ENCODE measurements at places on chromosomes 6 and 20.

GRCh38 chr20:8764344-8764962 is 304.4 kb upstream of the PLCB4 start:
- no peak for DNase-seq

DNA sequence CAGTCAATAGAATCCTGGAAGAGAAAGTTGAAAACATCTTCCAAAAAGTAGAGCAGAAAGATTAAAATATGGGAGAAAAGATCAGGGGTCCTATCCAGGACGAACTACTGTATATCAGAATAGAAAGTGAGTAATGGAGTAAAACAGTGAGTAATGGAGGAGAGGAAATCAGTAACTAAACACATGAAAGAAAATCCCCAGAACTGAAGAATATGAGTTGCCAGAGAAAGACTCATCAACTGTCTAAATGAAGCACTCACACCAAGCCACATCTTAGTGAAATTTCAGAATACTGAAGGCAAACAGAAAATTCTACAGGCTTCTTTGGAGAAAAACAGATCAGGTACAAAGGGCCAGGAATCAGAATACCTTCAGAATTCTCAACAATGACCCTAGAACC is 14.9 kb downstream of the IL17A start:
- DNase-seq, result no peak

GRCh38 chr6:82957171-82957867 is 108.3 kb downstream of the UBE3D start:
- no peak for DNase-seq

- no peak for DNase-seq
These were observed 24.1 kb downstream of the IL17A start for GRCh38 chr6:52210227-52210626.

GRCh38 chr6:122153557-122153956 is 245.9 kb upstream of the HSF2 start:
- DNase-seq, result no peak

GRCh38 chr6:40988634-40989033 is 50.4 kb downstream of the UNC5CL start:
- no peak for DNase-seq

DNA sequence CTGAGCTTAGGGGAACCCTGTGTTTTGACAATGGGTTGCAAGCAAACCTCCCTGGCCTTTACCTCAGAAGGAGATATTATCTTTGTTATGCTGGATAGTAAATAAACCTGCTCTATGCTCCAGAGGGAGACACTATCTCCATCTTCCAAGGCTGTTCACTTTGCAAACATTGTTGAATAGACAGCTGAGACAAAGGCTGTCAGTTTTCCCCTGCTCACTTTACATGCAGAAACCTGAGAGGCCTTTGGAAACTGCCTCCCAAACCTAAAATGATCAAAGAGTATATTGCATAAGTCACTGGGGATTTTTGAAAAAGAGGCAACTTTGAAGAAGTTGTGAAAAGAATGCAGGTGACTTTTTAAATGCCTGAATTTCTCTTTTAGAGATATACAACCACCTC is 61.6 kb downstream of the MRAP2 start:
- DNase-seq, result no peak
